ENCODE measurements at places on chromosomes 6 and 20.

DNA sequence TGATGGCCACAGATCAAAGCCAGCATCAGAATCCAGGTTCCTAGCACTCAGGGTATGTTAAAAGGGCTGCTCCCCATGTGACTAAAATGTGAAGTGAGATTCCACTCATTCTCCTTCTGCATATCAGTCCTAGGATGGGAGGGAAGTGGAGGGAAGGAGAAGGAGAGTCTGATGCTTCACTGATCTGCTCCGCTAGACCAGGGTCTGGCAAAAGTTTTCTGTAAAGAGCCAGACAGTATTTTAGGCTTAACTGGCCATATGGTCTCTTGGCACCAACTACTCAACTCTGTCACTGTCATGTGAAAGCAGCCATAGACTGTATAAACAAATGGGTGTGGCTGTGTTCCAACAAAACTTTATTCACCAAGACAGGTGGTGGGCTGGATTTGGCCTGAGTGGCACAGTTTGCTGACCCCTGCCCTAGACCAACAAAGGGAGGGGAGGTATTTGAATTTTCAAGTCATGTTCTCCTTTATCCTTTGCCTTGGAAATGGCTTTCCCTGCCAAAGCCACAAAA lies 22.6 kb downstream of the GHRH start:
- no peak for DNase-seq

DNA sequence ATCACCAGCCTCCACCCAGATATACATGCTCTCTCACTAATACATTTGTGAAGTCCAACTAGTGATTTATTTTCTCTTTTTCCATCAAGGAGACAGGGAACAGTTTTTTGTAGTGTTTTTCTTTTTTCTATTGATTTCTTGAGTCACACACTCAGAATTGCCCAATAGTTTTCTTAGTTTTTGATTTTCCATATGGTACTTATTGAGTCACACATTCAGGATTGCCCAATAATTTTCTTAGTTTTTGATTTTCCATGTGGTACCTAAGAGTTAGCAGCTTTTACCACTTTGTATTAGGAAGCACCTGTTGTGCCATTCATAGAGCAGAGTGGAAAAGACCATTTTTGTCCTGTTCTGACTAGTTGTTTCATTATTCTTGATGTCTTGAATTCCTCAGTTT lies 1268.8 kb downstream of the EPHA7 start:
- DNase-seq, result no peak

DNA sequence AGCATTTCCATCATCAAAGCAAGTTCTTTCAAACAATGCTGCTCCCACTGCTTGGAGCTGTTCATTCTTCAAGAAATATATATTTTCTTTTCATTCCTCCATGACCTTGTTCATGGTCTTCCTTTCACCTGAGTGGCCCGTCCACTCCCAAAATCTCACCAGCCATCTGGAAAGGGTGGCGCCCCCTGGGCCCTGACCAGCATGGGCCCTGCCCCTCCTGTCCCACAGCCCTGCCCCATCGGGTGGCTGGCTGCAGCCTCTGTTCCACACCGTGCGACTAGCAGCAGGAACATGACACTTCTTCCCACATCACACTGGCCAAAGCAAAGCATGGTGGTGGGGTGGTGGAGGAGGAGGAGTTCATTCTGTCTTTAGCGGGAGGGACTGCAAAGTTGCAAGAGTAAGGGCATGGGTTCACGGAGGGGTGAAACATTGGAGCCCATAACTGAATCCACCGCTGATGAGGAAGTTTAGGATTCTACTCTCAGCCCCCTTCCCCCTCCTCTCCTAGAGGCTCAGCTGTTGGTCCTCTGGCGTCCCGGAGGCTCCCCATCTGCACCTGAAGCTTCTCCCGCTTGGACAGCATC lies 195.2 kb upstream of the SLC24A3 start:
- DNase-seq, result no peak

DNA sequence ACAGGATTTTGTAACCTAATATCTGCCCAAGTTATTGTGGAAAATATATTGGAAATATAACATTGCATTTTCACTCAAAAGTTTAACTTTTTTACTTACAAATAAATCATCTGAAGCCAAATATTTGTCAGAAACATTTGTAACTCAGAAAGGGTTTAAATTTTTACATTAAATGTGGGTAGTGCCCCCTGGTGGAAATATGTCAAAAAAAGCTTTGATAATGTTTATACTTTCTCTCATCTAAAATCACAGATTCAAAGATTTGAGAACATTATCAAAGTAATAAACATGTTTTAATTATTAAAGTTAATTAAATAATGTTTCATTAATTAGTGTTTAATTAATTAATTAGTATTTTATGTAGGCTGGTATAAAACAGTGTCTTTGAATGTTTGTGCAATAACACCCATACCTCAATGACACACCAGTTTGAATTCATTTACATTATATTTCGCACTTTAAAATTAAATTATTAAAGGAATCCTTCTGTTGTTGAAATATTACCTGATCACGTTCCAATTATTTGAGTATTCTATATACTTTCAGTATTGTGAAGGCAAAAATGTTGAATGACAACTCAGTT lies 320.1 kb upstream of the FKBP1C start:
- DNase-seq, result no peak

- no peak for DNase-seq
Observed at GRCh38 chr6:148898376-148899014, 151.7 kb downstream of the UST start.

DNA sequence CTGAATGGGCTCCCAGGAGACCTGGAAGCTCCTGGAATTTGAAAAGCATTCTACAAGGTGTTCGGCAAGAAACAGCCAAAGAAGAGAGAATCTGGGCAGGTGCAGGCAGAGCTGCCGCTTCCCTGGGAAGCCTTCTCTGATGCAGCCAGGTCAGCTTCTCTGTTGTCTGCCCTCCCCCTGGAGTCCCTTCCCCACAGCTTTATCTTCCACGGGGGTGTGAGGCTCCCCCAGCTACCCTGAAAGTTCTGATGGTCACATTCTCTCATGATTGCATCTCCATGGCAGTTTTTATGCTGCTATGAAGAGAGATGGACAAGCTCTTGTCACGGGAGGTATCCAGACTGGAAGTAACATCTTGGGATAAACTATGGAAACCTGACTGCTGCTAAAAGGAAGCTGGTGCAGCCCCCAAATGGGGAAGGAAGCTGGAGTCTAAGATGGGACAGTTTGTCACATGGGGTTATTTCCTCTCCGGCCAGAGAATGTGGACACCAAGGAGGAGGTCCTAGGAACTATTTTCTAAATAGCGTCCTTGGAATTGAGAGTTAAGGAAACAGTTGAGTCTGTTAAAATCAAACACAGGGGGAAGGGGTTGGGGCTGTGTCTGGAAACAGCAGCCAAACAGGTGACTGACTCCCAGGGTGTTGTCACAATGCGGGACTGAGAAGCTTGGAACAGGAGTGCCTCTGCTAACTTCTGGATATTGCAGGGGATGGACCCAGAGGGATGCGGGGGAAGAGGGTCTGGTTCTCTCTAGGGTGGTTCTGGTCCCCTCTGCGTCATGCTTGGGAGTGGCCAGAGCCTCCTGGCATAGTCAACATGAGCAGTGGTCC lies 91.1 kb downstream of the ASXL1 start:
- DNase-seq, result no peak

DNA sequence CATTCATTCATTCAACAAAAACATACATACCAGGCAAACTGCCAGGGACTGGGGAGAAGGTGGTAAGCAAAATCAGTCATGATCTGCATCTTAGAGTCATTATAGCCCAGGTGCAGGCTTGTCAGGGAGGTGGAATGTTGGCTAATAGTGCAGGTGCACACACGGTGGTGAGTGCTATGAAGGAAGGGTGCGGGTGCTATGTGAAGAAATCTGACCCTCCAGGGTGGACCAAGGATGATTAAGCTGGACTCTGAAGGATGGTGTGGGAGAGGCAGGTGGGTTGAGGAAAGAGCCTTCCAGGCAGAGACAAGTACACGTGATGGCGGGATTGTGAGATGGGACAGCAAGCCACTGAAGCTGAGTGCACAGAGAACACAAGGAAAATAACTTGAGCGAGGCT lies 77.4 kb downstream of the B3GAT2 start:
- no peak for DNase-seq

- DNase-seq, result no peak
Observed at GRCh38 chr20:52991830-52992229, 19.7 kb downstream of the TSHZ2 start.

DNA sequence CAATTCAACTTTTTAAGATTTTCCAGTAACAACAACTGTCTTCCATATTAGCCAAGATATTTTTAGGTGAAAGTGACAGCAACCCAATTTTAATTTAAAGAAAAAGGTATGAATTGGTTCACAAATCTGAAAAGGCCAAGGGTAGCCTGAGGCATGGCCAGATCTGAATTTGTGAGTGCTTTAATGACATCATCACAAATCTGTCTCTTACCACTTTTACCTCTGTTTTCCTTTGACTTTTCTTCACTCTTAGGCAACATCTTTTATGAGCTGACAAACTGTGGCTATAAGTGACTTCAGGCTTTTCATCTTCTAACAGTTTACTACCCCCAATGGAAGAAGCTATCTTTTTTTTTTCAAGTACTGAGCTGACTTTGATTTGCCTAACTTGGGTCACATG lies 44.5 kb upstream of the PKIB start:
- no peak for DNase-seq

DNA sequence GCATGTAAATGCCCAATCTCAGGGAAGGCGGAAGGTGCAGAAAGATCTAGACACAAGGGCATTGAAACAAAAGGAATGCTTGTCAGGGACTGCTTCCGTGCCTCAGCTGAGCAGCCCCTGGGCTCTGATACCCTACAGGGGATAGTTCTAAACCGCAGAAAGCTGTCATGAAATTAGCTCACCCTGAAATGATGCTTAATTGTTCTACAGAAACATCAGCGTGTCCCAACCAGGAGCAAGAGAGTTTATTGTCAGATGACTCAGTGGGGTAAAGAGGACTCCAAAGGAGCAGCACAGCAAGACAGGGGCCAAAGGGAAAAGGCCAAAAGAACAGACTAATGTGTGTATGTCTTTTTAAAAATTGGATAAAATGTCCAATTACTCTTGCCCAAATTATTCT lies 258.4 kb upstream of the JARID2 start:
- no peak for DNase-seq

DNA sequence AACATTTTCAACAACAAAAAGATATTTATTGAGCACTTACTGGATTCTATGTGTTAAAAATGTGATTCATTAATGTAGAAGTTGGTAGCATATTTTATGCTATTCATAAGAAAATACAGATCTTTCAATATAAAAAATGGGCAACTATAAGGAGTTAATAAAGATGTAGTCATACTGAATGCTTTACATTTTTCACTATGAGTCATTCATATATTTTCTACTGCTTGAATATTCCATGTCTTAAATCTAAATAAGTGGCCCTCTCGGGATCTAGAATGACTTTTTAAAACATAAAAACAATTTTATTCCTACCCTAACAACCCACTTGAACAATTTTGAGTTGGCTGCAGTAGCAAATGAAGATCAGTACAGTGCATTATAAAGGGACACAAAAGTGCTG lies 362.1 kb downstream of the PHF3 start:
- no peak for DNase-seq

DNA sequence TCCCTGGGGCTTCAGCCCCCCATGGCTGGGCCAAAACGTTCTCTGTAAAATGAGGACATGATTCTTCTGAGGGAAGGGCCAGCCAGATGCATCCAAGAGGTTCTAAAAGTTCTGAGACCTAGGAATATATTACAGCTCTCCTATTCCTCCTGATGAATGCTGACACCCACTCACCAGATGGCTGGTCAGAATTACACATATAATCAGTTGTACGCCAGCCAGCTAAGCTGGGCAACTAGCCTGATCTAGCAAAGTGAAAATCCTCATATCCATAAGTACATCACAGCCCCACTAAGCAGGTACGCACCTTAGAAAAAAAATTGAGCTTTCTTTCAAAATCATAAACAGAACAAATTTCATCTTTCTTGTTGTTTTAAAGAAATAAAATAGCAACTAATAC lies 34.8 kb downstream of the C6orf118 start:
- no peak for DNase-seq

GRCh38 chr6:147577488-147577887 lies 69.0 kb downstream of the SAMD5 start:
- no peak for DNase-seq

- no peak for DNase-seq
Observed at GRCh38 chr6:136334465-136334846, 44.8 kb upstream of the BCLAF1 start.

- DNase-seq, result no peak
Observed at GRCh38 chr6:19714434-19715166, 122.6 kb upstream of the ID4 start.

- DNase-seq, result no peak
Observed at GRCh38 chr6:27161946-27162603, 85.4 kb upstream of the PRSS16 start.

GRCh38 chr20:6051505-6051904 lies 2.4 kb downstream of the LRRN4 start:
- no peak for DNase-seq

DNA sequence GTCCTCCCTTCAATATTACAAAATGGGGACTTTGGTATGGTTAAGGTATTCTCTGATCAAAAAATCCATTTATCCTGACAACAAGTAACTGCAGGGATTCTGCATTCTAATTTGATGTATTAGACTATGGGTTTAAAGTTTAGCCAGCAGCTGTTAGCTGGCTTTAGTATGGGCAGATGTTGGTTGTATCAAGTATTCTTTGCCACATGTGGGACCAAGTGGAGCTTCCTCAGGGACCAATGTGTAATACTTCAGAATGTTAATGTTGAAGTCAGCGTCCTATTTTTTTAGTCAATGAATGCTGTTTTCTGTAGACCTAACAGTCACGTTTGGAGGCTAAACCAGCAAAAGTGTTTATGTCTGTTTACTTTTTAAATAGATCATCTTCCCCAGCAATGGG lies 41.4 kb downstream of the MOXD1 start:
- no peak for DNase-seq

DNA sequence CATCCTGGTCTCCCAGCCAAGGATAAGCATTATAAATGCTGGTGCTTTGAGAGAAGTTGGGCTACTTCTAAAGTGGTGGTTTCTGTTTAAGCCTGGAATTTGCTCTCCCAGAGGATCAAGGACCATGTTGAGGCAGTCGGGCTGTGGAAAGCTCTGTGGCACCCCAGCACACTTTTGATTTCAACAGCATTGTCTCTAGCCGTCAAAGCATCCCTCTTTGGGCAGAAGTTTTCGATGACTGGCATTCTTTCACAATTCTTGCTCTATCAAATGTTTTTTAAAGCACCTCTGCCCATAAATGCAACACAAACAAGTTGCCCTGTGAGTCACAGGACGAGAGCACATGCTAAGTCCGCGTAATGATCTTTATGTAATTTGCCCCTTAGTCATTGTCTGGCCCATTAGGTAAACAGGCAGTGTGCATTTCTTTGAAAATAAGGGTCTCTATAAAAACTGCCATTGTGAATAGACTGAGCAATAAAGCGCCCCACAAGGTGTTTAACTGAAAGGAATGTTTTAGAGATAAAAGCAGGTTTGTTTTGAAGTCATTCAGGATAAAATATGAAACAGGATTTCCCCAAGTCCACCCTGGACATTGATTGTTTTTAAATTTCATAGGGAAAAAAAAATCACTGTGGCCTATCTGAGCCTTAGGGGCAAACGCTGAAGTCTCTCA lies 44.7 kb upstream of the FOXQ1 start:
- DNase-seq, result no peak

GRCh38 chr20:16390991-16391390 lies 182.3 kb downstream of the KIF16B start:
- DNase-seq, result no peak

GRCh38 chr6:53199156-53199555 lies 50.5 kb upstream of the GCM1 start:
- DNase-seq, result no peak

GRCh38 chr20:7346562-7346961 lies 579.1 kb downstream of the BMP2 start:
- no peak for DNase-seq

- DNase-seq, result no peak
Observed at GRCh38 chr20:31565699-31566318, 39.3 kb upstream of the ID1 start.

GRCh38 chr6:10458287-10458686 lies 43.4 kb upstream of the TFAP2A start:
- no peak for DNase-seq
